BE2C (cell line): ENCODE measurements at places on chromosomes 3 and 15.
A peak's percentile ranks its signal among the peaks of the same experiment; 100 is the strongest.

- DNase-seq: peak; percentile 21
These were observed 31.4 kb downstream of the NPTN start for GRCh38 chr15:73601451-73602445.

DNA sequence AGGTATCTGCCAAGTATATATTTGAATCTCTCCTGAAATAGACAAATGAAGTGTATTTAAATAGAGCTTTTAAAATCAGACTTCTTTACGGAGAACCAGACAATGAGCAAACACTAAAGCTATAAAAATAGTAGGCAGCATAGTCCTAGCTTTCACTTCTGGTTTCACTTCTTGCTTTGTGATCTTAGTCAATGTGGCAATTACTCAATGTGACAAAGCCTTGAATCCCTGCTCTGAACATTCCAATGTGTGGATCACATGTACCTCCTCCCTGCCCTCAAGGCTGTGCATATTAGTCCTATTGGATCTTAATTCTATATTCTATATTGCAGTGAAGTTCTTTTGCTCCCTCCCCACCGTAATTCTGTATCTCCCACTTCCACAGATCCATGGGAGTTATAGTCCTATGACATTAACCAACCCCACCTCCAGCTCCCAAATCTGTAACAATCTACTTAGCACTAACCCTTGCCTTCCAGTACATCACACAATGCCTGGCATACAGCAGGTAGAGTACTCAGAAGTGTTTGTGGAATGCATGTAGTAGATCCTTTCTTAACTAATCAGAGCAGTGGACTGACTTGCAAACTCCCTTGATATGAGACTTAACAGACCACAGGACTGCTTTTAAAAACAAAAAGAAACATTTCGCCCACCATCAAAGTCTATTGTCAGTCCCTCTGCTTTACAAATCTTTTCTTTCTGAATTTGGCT, 24.3 kb upstream of the CP start:
- no peak for DNase-seq

GRCh38 chr3:134775831-134776230, 19.2 kb upstream of the EPHB1 start:
- no peak for DNase-seq

DNA sequence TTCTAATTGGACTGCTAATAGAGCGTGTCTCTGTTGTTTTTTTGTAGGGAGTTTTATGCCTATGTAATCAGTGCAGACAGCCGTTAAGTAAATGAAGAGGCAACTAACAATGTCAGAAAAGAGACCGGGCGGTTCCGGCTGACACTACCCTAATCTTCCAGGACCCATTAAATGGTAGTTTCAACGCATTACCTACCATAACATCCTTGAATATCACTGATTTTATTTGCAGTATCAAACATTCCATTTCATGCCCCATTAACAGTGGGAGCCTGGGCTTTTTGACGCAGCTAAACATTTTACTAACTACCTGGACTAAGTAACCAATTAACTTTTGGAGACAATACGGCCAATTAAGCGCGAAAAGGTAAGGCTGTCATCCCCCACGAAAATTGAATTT, 832.9 kb upstream of the NR2F2 start:
- no peak for DNase-seq

DNA sequence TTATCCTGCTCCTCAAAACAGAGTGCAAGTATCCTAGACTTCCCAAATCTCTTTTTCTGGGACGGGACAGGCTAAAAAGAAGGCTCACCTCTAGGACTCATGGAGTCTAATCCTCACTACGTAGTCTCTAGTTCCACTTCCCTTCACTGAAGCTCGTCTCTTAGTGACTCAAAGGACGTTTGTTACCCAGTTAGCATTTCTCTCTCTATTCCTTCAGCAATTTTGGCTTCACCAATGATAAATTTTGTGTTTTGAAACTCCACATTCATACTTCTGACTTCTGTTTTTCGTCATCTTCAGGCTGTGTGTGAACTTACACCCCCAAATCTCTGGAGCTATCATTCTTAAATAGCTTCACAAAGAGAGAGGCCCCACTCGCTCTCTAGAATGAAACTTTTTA, 627.1 kb downstream of the NAALADL2 start:
- no peak for DNase-seq

GRCh38 chr3:101810022-101810418, 31.0 kb downstream of the NXPE3 start:
- no peak for DNase-seq

DNA sequence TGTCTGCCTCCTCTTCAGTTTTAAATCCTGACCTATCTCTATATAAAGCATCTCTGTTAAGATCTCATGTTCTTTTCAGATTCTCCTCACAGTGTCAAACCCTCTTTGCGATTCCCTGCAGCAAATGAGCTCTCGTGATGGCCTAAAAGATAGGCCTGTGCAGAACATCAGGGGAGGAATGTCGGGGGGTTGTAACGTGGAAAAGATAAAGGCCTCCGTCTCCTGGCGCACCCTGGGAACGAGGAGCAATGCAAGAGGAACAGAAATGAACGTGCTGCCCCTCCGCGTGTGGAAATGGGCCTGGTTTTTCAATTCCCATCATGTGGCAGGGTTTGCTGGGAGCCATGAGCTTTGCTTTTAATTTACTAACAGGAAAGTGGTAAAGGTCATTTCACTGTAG, 285.0 kb upstream of the TPM1 start:
- no peak for DNase-seq

GRCh38 chr3:133490468-133491351, 82.8 kb upstream of the CDV3 start:
- DNase-seq: no peak

GRCh38 chr3:133442518-133442917, 42.7 kb downstream of the BFSP2 start:
- no peak for DNase-seq

DNA sequence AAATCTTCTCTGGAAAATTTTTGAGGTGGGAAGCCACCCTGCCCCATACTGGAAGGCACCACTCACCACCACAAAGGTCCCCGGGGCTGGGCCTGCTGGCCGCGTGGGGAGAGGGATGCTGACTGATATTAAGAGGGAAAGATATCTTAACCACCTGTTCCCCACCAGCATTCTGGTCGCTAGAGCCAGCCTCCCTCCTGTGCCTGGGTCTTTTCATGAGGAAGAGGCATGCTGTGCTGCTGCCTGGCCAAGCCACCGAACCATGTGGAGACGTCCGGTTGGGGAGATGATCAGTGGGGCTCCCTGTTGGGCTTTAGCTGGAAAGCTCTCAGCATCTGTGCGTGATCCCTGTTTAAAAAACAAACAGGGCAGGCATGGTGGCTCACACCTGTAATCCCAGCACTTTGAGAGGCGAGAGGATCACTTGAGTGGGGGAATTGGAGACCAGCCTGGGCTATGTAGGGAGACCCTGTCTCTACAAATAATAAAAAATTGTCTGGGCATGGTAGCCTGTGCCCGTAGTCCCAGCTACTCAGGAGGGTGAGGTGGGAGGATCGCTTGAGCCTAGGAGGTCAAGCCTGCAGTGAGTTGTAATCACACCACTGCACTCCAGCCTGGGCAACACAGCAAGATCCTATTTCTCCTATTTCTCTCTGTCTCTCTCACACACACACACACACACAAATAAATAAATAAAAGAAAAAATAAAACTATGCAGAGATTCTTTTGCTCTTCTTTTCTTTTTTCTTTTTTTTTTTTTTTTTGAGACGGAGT, 1.0 kb downstream of the KLHL18 start:
- DNase-seq: peak; percentile 11

DNA sequence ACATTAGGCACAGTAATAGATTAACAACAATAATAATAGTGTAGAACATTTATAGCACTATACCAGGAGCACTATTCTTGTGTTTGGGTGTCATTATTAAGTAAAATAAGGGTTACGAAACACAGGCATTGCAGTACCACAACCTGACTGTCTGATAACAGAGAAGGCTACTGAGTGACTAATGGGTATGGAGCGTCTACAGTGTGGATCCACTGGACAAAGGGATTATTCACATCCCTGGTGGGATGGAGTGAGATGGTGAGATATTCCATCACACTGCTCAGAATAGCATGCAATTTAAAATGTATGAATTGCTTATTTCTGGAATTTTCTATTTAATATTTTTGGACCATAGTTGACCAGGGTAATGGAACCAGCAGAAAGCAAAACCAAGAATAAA, 18.2 kb downstream of the MINDY4B start:
- DNase-seq: no peak

- DNase-seq: peak; percentile 9
These were observed 83.6 kb upstream of the FXR1 start for GRCh38 chr3:180828723-180829408.

- peak; percentile 71 for DNase-seq
These were observed at the start of gene MELTF for GRCh38 chr3:197029511-197030167. MELTF (minus strand) TSS chr3:197029817; CDS start chr3:197029702, 115 bp downstream.

DNA sequence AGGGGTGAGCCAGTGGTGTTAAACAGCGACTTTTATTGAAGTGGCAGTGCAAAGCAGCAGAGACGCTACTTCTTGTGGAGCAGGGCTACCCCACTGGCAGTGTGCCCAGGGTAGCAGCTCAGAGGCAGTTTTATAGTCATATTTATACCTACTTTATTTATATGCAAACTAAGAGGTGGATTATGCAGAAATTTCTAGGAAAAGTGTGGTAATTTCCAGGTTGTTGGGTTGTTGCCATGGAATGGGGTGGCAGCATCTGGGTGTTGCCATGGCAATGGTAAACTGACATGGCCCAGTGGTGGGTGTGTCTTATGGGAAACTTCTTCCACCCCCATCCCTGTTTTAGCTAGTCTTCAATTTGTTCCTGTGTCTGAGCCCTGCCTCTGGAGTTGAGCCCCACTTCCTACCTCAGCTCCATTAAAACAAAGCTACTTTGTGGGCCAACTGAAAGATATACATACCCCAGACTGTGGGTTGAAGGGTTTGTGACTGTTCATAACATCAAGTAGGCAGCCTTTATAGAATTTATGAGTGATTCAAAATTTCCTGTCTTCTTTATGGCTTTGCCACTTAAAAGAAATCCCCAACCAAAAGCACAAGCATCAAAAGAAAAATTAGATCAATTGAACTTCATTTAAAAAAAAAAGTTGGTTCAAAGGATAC, 60.3 kb downstream of the EBLN2 start:
- no peak for DNase-seq

DNA sequence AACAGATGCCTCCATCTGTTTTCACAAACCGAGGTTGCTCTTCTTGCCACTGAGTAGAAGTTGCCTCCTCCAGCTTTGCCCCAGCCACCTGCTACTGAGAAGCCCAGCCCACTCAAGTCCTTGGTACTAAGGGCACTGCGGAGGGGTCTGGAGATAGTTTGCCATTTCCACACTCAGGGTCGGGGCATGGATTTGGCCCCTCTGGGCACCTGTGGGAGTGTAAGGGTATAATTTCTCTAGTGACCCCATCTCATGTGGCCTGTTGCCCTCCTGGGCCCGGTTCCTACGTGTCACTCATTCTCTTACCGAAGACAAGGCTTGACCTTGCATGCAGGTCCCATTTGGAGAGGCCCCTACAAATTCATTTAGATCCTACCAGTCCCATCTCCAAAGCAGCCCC, 79.0 kb downstream of the THSD4 start:
- DNase-seq: no peak

- no peak for DNase-seq
These were observed 12.1 kb upstream of the PRR23E start for GRCh38 chr3:127180859-127181258.

DNA sequence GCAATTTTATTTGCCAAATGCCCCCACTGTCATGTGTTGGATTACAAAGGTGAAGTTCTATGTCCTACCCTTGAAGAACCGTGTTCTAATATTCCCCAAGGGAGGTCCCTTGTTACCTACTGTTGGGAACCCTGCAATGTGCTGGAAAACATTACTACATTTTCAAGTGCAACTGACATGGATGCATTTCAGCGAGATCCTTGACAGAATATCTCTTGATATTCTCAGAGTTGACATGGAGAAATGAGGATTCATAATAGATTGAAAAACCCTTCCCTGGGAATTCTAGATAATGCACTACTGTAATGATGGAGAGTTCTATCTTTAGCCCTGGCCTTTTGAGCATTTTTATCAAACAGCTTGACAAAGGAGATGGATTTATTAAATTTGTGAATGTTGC, 397.4 kb downstream of the FEZF2 start:
- DNase-seq: no peak

DNA sequence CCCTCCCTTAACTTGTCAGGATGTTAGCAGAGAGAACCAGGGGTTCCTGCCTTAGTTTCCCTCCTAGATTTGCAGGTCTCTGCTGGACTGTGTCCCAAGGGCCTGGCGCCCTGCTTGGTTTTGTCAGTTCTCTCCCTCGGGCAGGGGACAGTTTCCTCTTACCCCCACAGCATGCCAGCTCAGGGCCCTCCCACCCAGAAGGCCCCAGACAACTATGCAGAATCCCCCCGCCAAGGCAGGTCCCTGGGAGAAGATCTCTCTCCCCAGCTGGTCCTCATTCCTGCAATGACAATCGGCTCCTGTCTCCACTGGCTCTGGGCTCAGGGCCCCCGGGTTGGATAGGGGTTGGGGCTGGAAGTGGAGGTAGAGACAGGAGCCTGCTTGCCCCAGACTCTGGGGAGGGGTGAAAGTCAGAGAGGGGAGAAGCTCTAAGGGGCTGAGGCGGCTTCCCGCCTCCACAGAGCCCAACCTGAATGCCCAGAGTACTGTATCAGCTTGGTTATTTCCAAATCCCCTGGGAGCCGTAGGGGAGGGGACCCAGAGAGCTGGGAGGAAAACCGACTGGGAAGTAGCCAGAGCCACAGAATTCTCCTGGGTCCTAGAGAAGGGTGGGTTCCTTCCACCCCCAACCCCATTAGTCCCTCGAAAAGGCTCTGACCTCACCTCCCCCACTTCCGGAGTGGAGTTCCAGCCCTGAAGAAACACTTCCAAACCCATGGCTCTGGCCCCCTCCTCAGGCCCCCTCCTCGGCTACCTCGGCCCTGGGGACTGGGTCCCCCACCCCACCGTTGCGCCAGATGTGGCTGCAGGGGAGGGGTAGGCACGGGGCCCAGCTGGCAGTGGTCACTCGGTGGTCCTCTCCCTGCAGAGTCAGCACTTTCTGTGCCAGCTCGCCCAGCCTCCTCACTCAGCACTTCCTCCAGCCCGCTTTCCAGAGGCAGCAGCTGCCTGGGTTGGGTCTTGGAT, 3.8 kb upstream of the LOXL1 start:
- DNase-seq: peak; percentile 83

DNA sequence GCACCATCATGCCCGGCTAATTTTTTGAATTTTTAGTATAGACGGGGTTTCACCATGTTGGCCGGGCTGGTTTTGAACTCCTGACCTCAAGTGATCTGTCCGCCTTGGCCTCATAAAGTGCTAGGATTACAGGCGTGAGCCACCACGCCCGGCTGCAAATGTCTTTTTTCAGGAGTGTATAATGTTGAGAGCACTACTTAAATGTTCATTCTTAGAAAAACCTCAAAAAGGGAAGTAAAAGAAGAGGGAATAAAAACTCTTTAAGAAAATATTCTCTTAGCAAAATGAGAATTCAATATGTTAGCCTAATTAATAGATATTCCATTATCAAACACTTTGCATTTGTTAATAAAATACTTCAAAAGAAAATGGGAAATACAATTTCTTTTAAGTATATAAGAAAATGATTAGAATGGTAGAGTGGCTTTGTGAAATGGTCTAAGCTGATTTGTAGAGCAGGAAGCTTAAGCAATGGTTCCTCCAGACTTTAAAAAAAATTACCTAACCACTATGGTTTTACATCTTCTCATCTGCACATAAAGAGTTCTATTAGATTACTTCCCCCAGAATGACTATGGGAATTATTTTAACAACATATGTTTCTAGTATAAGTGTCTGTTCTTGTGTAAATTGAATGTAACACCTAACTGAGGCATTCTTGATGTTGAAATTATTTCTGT, 226.7 kb upstream of the ALCAM start:
- no peak for DNase-seq
